ENCODE measurements at places on chromosomes 7 and 10.

DNA sequence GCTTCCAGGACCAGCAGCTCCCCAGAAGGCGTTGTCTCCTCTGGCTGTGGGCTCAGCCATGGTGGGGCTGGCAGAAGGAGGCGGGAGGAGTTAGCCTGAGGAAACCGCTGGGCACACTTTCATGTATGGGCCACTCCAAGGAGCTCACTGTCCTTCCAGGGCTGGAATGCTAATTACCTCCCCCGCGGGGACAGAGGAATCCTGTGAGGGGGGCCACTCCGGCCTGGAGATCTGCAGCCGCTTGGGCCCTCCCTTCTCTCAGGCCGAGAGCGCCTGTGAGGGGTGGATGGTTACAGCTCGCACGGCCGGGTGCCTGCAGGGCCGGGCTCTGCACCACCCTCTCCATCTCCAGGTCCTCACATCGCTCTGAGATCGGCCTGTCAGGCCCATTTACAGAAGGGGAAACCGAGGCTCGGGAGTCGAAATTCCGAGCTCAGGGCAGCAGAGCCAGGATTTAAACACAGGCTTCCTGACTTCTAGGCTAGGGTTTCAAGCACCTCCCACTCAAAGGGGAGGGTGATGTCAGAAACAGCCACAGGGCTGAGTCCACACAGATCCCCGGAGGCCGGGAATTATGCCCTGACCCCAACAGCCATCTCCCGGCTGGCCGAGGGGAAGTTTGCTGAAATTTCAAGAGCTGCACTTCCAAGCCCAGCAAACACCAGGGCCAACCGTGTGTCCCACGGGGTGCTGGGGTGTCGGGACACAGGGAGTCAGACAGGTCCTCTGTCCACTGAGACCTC is 59.1 kb downstream of the PDGFA start:
- DNase-seq = no peak

GRCh38 chr10:58326967-58327381 is 7.8 kb upstream of the UBE2D1 start:
- DNase-seq = no peak

DNA sequence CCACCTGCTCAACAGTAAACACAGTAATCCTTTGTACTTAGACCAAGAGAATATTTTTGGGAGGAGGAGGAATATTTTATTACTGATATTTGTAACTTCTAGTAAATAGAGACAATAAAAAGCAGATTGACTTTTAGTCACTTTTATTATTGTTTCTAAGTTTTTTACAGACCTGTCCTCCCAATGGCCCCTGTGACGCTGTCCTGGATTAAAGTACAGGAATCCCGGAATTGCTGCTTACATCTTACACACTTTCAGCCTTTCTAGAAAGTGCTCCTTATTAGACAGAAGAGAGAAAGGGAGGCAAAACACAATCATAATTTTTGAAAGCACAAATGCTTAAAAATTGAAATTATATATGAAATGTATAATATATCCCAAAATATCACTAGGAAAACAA is 86.4 kb upstream of the PRKG1 start:
- no peak for DNase-seq

GRCh38 chr7:75951506-75951905 is 36.6 kb downstream of the POR start:
- DNase-seq = no peak

DNA sequence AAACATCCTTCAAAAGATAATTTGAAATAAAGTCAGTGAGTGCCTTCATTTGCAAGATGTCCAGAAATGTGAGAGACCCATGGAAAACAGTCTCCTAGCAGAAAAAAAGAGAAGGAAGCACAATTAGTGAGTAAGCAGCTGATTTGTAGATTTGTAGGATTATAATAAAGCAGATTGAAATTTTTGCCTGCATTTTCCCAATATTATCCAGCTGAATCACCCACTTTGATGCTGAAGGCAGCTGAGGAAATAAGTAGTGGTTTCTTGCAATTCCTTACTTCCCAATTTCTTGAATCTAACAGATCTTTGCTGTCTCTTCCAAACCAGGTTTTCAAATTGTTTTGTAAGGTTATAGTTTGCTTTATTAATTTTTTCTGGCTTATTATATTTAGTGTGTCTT is 181.4 kb downstream of the GNAT3 start:
- no peak for DNase-seq

GRCh38 chr10:10617686-10618085 is 400.0 kb upstream of the CELF2 start:
- DNase-seq = no peak

DNA sequence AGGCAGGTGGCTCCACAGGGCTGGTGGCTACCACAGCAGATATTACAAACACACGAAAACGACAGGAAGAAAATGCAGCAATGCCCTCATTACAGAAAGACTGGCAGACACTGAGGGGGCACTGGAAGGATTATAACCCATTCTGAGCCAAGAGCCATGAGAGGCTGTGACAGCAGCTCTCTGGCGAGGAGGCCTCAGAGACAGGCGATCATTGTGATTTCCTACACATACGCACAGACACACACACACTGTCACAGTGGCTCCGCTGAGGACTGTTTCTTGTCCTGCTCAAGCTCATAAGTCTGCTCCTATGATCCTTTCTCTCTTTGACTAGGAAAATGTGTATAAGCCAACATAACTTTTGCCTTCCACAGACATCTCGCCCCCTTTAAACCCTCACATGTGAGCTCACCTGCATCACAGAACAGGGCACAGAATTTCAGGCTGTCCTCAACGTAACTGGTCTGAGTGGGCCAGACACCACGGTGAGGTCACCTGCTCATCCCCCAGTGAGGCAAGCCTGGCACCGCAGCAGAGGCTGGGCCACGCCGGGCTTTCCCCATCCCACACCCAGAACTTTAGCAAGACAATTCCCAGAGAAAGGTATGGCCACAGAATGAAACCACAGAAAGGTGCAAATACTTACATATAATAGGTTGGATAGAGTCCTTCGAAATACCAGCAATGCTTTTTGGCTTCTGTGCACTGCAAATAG is 51.7 kb downstream of the VOPP1 start:
- DNase-seq = no peak

GRCh38 chr10:28248092-28248491 is 54.8 kb downstream of the MPP7 start:
- no peak for DNase-seq

- DNase-seq = no peak
These were observed 10.3 kb downstream of the CNTNAP2 start for GRCh38 chr7:146126767-146127509.

GRCh38 chr7:3374239-3374638 is 73.2 kb downstream of the SDK1 start:
- DNase-seq = no peak

- no peak for DNase-seq
These were observed 685.4 kb upstream of the MBL2 start for GRCh38 chr10:53458007-53458406.

GRCh38 chr10:814536-815302 is 116.8 kb downstream of the LARP4B start:
- no peak for DNase-seq

DNA sequence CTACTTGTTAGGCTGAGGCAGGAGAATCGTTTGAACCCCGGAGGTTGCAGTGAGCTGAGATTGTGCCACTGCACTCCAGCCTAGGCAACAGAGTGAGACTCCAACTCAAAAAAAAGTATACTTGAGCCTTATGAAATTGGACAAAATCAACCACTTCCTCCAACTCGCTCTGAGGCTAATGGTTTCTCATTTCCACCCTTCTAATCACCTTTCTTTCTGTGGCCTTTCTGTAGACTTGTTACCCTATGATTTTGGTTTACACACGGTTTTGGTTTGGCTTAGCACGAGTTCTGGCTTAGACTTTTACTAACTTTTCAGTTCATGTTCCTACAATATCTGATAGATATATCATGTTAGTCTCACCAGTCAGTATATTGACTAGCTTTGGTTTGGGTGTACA is 152.0 kb downstream of the PHTF2 start:
- DNase-seq = no peak

- DNase-seq = no peak
These were observed 21.0 kb downstream of the PANK1 start for GRCh38 chr10:89624020-89624419.

DNA sequence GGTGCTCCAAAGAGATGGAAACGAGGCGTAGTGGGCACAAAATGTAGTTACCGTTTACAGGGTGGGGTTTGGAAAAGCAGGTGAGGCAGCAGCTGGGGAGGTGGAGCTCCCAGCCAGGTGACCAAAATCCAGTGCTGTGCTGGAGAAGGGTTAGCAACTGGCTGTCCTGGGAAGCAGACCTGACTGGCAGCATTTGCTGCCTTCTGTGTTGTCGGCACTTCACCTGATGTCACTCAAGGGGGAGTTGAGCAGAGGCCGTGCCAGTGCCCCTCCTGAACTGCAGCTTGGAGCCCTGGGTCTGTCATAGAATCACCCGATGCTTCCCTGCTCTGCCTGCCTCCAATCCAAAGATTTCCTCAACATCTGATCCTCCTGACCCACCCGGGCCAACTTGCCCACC is 12.8 kb downstream of the GCK start:
- no peak for DNase-seq

GRCh38 chr7:27520815-27521790 is 141.6 kb downstream of the HIBADH start:
- no peak for DNase-seq

DNA sequence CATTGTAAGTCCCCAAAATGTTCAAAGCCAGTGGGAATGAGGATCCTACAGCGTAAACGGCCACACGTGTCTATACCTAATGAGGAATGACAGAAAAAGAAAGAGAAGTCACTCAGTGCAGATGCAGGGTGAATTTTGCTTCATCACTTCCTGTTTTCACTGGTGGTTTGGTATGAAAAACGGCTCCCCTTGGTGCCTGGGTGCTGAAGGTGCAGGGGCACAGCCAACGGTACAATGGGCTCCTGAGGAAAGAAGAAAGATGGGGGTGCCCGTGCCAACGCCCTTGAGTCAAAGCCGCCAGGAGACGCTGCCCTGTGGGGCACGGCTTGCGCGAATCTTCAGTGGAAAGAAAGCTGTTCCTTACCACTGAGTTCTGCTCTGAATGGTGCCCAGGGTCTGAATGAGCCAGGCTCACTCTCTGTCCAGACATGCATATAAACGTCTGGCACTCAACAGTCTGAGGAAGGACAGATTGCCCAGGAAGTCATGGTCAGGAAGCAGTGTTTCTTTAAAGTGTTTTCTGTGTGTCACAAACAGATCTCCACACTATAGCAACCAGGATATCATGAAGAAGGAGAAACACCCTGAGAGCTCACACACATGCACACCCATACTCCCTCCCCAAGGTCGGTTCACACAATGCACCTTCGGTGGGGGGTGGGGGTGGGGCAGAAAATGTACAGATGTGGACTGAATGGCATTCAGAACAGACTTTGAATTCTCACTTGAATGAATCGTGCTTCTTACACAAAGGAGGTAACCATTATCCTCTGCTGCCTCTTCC is 105.8 kb downstream of the ELMO1 start:
- DNase-seq = no peak

DNA sequence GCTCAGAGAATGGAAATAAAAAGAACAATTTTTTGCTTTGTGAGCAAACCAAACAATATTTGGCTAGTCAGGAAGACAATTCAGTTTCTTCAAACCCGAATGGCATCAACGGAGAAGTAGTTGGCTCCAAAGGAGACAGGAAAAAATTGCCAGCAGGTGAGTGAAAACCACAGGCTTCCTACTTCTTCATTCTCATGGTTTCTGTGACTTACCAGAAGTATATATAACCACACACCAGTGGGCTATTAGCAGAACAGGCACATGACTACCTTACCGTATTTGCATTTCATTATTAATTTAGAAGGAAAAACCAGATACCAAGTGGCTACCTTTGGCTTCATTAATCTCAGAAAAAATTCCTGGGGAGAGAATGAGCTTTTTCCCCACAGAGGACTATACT is 8.8 kb downstream of the TDRD1 start:
- DNase-seq = no peak

DNA sequence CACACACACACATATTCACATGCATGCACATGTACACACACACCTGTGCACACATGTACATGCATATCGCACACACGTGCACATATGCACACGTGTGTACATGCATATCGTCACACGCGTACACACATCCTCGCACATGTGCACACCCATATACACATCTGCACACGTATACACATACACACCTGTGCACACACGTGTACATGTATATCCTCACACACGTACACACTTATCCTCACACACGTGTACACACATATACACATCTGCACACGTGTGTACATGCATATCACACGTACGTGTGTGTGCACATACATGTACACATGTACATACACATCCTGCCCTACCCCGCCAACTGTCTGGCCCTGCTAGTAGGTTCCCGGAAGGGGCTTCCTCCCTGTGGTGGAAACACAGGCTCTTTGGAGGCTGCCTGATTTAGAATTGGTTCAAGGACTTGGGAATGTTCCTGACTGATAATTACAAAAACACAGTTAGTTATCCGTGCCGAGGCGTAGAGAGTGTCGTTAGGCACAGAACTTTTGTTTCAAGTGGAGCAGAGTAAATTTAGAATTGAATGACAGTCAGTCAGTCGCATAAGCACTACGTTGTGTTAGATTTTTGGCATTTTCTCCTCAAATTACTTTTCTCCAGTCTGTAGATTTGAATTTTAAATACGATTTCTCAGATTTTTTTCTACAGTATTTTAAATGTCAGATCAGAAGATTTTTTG is 18.5 kb upstream of the PRKAR1B start:
- no peak for DNase-seq

GRCh38 chr10:86965986-86966654 is 2.2 kb upstream of the ADIRF start:
- no peak for DNase-seq

DNA sequence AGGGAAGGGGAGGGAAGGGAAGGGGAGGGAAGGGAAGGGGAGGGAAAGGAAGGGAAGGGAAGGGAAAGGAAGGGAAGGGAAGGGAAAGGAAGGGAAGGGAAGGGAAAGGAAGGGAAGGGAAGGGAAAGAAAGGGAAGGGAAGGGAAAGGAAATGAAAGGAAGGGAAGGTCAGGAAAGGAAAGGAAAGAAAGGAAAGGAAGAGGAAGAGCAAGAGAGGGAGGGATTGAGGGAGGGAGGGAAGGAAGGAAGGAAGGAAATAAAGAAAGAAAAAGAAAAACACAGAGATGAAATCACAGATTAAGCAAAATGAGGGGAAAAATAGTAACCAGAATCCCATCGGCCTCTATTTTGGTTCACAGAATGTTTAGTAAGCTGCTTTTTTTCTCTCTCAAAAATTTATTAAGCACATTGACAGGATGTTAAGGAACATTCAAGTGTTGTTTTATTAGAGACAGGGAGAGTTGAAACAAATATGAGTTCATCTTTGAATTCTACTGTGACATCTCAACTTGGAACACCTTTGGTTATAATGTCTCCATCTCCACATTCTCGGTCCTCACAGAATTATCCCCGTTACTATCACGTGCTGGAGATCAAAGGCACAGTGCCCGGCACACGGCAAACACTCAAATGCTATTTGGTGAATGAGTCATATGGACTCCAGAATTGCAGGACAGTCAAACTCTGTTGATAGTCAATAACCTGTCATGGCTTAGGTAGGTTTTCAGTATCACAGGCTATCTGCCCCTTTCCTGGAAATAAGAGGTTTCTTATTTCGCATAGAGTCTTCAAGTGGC is 52.4 kb downstream of the ABCB1 start:
- no peak for DNase-seq

DNA sequence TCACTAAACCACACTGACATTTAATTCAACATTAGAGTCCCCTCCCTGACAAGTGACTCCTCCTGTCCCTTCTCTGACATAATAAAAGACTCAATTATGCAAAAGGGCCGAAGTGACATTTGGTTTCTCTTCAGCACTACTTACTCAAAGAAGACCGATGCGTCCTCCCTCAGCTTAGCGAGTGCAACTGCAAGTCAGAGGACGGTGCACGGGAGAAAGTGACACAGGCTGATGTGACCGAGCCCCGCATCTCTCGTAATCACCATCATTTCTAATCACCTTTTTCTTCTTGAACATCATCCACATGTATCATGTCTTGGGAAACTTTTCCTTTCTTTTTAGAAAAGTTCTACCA is 155.7 kb downstream of the TCERG1L start:
- DNase-seq = no peak

Data from nucleus accumbens (tissue), 56 donors.